ENCODE measurements at places on chromosomes 6 and 20.

DNA sequence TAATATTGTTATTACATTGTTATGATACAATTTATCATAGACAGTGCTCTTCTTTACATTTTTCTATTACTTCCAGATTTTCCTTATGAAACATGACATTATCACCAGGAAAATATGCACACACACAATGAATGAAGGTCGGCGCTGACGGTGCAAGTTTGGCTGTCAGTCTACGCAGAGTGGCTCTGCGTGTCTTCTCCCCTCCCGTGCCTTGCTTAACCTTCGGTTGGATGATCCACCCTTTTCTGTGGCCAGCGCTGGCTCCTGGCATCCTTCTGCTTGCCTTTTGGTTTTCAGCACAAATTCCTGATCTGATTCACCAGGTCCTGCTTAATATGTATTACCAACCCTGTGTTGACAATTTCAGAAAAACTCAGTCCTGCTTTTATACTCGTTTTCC, 157.4 kb downstream of the TSHZ2 start:
- peak; percentile 76 for DNase-seq

DNA sequence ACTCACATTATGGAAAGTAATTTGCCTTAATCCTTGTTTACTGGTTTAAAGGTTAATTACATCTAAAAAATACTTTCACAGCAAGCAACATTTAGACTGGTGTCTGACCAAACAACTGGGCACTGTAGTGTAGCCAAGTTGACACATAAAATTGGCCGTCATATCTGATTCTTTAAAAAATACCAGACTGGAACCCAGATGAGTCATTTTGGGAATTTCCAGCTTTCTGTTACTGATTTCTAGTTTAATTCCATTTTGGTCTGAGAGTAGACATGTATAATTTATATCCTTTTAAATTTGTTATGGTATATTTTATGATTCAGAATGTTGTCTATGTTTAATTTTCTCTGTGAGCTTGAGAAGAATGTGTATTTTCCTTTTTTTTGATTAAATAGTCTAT, 44.1 kb downstream of the SCP2D1 start:
- peak; percentile 28 for DNase-seq

- DNase-seq = peak; percentile 39
Measured at GRCh38 chr6:56570413-56571359, 72.0 kb downstream of the DST start.

DNA sequence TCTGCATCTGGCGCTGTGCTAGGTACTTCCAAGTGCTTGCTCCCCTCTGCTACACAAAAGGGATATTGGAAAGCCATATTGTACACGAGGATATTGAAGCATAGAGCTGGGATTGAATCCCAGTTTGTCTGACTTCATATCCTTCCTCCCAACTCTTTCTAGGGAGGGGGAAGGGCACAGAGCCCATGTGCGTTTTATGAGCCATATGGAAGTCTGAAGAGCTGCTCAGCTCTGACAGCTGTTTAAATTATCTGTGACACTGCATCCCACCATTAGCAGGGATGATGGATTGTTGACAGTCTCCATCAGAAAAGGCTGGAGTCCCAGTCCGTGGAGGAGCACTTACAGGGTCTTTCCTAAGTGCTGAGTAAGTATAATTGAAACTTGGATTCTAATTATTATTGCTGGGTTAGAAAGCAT, 18.4 kb downstream of the TIAM2 start:
- DNase-seq = no peak

DNA sequence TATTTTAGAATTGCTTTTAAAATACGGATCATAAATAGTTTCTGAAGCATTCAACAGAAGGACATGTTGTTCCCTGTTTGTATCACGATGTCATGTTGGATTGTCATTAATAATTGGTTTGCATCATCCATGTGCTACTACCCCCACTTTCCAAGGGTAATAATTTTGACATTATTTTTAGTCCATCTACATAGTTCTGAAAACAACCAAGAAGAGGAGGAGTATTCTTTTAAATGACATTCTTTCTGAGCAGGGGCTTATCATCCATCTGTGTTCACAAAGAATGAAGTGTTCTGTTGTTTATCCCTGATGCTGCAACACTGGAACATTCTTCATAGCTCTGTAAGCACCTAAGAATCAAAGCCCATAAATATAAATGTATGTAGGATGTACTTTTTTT, 151.0 kb upstream of the CITED2 start:
- peak; percentile 46 for DNase-seq

GRCh38 chr6:63731930-63732329, 96.3 kb downstream of the PHF3 start:
- no peak for DNase-seq

- no peak for DNase-seq
Measured at GRCh38 chr6:155676346-155676745, 220.7 kb upstream of the NOX3 start.

GRCh38 chr20:1667502-1668085, 10.0 kb upstream of the SIRPG start:
- no peak for DNase-seq

DNA sequence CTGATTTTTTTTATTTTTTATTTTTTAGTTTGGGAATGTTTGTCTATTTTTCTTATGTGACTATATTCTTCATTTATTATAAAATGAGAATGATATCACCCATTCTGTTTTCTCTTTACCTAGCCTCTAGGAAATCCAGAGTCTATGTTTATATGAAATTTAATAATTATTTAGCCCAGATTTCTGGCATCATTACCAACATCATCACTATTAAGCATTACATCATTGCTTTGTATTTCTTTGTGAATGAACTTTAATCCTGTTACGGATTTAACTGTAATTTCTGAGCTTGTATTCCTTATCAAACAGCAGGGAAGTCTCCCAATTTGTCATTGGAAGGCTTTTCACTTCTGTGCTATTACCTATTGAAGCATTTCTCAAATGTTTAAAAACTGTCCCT, 72.7 kb upstream of the NOX3 start:
- no peak for DNase-seq

DNA sequence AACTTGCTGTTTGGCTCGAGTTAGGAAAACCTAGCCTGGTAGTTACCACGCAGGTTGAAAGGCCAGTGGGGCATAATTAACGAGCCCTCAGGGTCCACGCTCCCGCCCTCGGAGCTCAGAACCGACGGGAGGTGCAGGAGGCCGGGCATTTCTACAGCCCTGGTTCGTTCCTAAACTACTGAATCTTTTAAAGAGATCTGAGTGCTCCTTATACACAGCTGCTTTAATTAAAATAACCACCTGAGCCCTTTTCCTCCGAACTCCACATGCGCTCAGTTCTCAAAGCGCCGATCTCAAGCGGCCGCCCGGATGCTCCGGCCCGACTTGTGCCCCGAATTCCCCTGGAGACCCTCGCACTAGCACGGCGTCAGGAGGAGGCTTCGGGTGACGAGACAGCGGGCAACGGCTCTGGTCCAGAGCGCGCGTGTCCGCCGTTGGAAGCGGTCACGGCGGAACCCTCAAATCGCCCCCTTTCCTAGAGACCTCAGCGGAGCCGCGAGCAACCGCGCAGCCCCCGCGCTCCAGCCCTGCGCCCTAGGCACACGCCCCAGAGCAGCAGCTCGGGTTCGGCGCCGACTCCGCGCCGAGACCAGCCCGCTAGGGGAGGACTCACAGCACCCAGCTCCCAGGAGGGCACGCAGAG, 397 bp downstream of the WDR27 start:
- DNase-seq = no peak

DNA sequence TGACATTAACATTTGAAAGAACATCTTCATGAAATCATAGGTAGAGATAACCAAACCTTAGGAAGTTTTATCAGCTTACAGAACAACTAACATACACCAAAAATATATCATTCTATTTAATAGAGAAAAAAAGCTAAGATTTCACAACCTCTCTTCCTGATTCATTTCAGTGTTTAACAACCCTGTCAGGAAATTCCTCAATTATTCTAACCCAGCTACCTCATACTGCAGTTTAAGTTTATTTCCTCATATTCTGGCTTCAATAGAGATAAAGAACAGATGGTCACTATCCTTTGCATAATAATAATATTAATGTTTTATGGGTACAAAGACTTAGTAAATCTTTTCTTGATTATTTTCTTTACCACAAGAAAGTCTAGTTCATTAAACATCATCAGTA, 112.9 kb upstream of the HSF2 start:
- DNase-seq = peak; percentile 5

DNA sequence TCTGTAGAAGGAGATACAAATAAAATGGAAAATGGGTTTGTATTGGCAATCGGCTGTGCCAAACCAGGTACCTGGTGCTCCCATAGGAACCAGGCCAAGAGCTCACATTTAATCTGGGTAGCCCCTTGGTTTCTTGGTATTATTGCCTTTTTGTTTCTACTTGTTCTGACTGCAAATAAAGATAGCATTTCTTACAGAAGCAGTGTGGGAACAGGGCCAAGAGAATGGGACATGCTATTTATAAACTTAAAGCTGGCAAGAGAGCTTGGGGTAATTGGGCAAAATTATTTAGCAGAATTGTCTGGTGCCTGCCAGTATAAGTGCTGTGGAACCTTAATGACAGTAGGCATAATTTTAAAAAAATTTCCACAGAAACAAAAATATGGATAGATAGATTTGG, 113.5 kb upstream of the GLP1R start:
- DNase-seq = no peak

GRCh38 chr6:122009000-122009350, 390.5 kb upstream of the HSF2 start:
- no peak for DNase-seq

DNA sequence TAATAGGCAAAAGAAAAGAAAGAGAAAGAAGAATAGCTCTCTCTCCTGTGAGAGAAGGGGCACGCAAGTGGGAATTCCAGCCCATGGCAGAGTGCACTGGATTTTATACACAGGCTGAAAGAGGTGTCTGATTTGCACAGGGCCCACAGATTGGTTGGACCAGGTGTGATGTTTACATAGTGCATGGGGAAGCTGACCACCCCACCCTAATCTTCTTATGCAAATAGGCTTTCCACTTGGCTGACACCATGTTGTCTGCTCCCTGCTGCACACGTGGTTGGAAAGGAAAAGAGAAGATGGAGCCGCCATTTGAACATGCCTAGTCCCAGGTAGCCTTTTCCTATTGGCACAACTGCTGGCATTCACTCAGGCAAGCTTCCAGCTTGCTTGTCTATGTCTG, 20.2 kb downstream of the MICA start:
- no peak for DNase-seq

GRCh38 chr20:35144694-35145093, 2.4 kb downstream of the EDEM2 start:
- DNase-seq = no peak

- no peak for DNase-seq
Measured at GRCh38 chr20:51315390-51315789, 227.1 kb downstream of the NFATC2 start.

DNA sequence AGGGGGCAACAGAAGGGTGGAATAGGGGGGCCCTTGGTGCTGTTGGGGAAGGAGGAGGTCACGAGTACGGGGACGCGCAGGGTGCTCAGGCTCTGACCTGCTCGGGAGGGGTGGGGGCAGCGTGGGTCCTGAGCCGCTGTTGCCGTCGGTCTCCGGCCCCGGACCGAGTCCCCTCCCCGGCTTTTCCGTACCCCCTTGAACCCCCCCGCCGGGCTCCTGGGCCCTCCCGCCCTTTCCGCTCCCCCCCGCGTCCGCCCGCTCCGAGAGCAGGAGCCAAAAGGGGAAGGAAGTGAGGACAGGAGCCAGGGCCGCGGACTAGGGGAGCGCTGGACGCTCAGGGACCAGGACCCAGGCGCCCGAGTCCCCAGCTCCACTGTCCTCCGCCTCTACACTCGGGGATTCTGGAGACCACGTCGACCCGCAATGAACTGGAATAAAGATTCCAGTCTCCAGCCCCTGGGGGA, at the start of gene RGL2:
RGL2 (minus strand) TSS at position 170 of the 464 bp plus-strand sequence. CDS start 332 bp downstream, outside the sequence.
- DNase-seq = peak; percentile 65

GRCh38 chr6:111721753-111722154, 116.1 kb upstream of the TRAF3IP2 start:
- DNase-seq = peak; percentile 50

GRCh38 chr6:16256781-16257180, 18.4 kb downstream of the GMPR start:
- no peak for DNase-seq

DNA sequence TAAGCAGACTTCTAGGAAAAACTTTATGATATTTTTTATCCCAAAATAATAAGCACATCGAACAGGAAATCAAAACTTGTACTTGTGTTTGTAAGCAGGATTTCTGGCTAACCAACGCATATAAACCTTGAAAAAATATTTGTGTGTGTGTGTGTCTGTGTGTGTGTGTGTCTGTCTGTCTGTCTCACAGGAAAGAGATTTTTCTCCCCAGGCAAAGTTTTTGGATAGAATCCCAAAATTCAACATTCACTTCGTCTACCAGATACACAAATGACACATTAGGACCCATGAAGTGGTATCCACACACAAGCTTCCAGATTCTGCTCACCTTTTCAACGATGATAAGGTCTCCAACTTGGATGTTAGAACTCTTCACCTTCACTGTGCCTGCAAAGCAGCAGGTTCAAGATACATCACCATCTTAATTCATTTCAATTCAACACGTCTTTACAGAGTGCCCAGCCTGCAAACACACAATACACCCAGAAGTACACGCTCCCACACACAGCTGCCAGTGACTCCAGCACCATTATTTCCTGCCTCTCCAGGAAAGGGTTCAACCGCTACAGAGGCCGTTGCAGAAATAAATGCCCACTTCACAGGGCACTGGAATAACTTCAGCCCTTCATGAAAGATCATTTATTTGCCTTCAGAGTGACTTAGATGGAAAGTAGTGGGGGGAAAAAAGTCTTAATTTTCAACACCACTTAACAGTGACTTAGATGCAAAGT, 70.9 kb downstream of the ATP9A start:
- peak; percentile 15 for DNase-seq

- DNase-seq = no peak
Measured at GRCh38 chr6:88513471-88513870, 347.3 kb upstream of the CNR1 start.

- no peak for DNase-seq
Measured at GRCh38 chr6:110485491-110485890, 9.1 kb upstream of the SLC22A16 start.

- DNase-seq = peak; percentile 47
Measured at GRCh38 chr6:127637830-127638409, 60.9 kb downstream of the C6orf58 start.

- DNase-seq = no peak
Measured at GRCh38 chr6:156781861-156782631, 4.9 kb downstream of the ARID1B start.

DNA sequence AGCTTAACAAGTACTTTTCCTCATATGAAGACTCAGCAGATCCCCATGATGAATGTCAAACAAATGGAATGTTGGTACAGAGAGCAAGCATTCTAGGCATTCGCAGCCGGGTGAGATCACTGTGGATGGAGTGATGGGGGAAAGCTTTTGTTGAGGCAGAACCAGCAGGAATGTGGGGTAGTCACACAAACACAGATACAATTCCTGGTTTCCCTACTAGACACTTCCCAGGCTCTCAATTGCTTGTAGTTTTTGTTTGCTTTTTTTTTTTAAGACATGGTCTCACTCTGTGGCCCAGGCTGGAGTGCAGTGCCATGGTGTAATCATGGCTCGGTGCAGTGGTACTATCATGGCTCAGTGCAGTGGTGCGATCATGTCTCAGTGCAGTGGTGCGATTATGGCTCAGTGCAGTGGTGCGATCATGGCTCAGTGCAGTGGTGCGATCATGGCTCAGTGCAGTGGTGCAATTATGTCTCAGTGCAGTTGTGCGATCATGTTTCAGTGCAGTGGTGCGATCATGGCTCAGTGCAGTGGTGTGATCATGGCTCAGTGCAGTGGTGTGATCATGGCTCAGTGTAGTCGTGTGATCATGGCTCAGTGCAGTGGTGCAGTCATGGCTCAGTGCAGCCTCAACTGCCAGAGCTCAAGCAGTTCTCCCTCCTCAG, 15.4 kb upstream of the IER3 start:
- DNase-seq = peak; percentile 98

All from AG10803 (cell line).